ENCODE measurements at places on chromosomes 3 and 15.

GRCh38 chr15:63945007-63945788 is 101.1 kb downstream of the DAPK2 start:
- peak; percentile 79 for DNase-seq

- DNase-seq, result peak; percentile 30
These were observed 53.6 kb upstream of the BCL6 start for GRCh38 chr3:187798531-187799530.

DNA sequence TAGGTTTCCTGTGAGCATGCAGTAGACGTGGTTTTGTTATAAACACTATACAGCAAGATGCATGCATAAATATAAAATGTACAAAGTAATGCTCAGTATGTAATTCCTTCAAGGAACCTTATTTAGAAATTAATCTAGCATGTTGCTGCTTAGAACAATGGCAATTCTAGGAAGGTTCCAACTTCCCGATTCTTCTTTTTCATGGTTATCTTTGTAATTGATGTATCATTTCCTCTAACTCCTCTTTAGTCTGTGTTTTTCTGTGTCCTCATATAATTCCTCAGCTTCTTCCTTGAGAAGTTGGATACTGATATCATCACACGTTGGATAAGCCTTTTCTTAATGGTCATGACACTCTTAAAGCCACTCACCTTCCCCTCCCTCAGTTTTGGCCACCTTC is 3.5 kb downstream of the TSEN2 start:
- DNase-seq, result no peak

DNA sequence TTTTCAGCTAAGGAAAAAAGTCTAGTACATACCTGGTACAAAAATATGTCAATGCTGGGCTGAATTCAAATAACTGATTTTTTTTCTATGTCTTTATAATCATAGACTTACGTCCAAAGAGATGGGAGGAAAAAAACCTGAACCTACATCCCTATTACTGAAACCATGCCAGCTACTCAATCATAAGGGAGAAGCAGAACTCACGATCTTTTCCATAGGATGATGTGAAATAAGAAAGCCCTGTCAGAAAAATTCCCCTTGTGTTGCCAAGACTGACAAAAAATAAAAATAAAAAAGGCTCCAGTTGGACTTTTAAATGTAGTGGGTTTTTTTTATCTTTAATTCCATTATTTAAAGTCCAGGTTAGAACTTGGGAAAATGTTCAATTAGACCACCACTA is 3.3 kb downstream of the MSL2 start:
- no peak for DNase-seq

DNA sequence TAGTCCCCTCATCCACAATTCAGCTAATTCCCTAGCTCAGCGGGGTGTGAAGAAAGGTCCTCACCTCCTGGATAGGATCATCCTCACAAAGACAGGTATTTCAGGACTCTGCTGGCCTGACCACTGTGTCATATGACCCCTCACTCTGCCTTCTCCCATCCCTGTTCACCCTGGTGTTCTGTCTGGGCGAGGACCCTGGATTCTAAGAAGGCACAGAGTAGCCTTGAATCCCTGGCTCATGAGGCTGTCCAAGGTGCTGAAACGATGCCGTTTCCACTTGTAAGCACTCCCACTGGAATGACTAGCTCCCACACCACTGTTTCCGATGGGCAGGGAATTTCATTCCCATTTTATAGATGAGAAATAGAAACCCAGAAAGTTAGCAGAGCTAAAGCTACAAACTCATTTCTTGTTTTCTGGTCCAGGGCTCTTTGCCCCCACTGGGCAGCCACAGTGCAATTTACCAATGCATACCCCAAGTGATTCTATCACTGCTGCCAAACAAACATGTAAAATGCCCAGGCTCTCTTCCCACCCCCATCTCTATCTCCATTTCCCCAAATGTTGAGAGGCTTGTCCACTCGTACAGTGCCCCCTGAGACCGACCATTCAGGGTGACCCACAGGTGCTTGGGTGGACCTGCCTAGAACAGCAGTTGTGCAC is 83.2 kb downstream of the RAB11A start:
- no peak for DNase-seq

GRCh38 chr3:12922306-12922705 is 80.9 kb upstream of the RPL32 start:
- no peak for DNase-seq

GRCh38 chr3:29011441-29011840 is 269.4 kb upstream of the RBMS3 start:
- DNase-seq, result no peak

- no peak for DNase-seq
These were observed 8.0 kb upstream of the KBTBD8 start for GRCh38 chr3:66989860-66990696.

DNA sequence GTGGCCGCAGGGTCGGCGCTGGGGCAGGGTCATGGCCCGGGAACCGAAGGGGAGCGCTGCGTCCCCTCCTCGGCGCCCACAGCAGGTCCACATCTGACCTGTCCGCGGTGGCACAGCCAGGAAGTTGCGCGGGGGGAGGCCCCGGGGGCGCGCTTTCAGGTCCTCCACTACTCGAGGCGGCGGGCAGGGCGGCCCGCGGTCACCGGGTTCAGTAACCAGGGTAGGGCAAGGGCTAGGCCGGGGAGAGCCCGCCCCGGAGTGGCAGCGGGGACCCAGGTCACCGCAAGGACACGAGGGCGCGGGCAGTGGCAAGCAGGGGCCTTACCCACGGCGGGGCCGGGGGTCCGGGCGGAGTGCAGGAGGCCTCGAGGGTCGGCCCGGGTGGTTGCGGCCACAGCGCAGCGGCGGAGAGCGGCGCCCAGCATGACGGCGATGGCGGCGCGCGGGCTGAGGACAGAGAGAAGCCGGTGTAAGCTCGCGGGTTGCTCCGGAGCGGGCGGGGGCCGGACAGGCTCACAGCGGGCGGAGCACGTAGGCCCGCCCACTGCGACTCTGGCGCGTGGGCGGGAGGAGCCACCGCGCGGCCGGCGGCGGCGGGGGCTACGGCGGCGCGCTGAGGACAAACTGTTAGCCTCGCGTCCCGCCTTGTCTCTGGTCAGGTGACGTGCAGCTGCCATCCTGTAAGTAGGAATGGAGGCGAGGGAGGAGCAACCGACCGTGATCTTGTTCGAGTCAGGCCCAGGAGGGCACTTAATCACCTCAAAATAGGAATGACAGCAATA is at the start of gene COX5A:
Gene COX5A, minus strand, starts transcription at position 484 of the 782 bp plus-strand sequence. Its CDS starts 59 bp downstream, at position 425.
- DNase-seq, result peak; percentile 84

DNA sequence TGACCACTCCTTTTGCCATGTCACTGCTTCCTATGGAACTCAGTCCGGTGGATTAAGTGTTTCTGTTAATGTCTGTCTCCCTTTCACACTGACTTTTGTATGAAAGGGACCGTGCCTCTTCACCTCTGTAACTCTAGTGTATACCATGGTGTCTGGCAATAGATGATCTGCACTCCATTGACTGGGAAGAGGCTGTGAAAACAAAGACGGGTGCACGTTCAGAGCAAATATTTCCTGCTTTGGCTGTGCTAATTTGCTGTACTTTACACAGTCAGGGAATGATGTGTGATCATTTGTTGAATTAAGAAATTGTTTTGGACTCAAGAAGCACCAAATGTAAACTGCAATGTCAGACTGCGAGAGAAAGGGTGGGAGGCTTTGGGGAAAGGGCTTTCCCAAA is 315.2 kb downstream of the RORA start:
- no peak for DNase-seq

DNA sequence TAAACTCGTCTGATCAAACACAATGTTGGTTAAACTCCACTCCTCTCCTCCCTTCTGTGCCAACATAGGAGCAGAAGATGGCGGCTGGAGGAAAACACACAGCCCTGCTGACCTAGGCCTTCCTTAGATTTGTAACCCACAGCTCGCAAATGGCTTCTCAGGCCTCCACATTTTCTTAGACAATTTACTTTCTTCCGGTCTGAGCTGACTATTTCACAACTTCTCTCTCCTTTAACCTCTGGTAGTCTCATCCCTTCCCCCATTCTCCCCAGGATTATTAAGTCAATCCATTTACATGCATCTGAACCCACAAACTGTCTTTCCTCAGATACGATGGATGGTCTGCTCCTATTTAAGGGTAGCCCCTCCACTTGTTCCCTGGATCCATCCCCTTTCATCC is 25.7 kb upstream of the ULK4 start:
- DNase-seq, result no peak

GRCh38 chr3:136351905-136352304 is 101.8 kb downstream of the PCCB start:
- DNase-seq, result no peak

DNA sequence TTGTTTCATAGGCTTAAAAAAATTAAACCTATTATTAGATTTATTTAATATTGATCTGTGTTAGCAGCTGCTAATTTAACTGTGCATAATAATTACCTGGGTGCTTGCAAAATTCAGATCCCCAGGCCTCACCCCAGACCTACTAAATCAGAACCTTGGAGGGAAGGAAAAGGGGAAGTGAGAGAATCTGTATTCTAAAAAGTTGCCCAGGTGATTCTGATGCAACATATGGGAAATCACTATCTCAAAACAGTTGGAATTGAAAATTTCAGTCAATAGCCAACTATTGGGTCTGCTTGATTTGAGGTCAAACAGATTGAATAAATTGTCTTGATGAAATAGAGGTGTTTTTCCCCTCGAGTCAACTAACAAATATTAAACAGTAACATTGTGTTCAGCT is 538.5 kb upstream of the ADAMTS9 start:
- no peak for DNase-seq

DNA sequence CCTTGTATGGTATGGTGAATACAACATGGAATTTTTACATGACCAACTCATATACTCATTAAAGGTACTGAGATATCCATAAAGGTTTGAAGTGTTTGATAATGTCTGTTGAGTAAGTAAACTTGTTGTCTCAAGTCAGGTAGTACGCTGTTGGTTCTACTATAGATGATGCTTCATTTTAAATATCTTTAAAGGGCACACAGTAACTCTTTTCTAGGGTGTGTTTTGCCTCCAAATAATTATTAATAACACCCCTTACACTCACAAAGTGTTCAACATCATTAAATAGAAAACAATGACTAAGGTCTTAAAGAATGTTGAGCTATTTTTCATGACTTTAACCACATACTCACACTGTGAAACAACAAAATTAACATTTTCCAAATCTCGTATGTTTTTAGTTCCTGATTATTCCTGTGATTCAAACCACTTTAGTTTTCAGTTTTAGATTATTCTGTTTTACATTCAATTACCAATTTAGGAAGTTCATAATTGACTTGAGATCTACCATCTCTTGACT is 220.0 kb upstream of the NANOGP8 start:
- DNase-seq, result no peak

- no peak for DNase-seq
These were observed 56.8 kb downstream of the TFG start for GRCh38 chr3:100766069-100766468.

DNA sequence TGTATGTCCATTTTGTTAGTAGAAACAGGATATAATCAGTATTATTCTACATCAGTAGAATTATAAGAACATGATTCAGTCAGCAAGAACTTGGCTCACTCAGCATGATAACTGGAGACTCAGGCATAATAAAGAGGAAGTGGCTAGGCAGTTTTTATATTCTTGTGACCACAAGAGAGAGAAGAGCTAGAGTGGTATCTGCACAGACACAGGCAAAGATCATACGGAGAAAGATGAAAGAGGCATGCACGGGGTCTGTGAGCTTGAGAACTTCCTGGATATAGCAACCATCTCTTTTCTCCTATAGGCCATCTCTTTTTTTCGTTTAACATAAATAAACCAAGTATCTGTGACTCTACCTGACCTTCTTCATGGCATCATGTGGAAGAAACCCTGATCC is 46.8 kb downstream of the MYO5A start:
- DNase-seq, result peak; percentile 69

- no peak for DNase-seq
These were observed 104.8 kb upstream of the PPP2R3A start for GRCh38 chr3:135860761-135861160.

- no peak for DNase-seq
These were observed 46.9 kb upstream of the SPRED1 start for GRCh38 chr15:38205526-38206272.

DNA sequence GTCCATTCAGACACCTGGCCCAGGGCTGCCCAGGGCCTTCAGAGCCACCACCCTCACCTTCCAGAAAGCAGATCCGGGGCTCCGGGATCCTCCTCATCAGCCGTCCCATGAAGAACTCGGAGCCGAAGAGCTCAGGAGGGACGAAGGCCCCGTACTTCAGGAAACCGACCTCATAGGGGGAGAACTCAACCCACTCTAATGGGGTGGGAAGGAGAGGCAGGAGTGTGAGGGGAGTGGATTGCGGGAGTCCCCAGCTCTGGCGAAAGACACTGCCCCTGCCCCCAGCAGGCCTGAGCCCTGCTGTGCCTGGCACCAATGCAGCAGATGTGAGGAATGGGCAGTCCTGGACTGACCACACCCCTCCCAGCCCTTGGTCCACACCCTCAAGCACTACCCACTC is 22.6 kb downstream of the PLA2G4D start:
- DNase-seq, result no peak

DNA sequence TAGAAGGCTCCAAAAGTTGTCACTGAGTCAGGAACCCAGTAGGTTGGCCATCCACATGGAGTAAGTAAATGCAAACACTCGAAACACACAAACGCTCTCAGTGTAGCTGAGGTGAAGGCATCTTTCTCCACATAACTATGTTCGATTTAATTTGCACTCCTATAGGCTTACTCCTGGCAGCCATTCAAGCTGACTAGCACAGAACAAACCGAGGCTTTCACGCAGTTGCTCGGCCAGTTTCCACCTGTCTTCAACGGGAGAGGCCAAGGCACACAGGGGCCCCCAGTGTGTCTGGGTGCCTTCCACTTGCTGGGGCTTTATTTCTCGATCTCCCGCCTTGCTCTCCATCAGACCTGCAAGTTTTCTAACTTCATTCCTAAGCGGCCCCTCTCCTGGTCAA is 18.9 kb downstream of the RGMA start:
- DNase-seq, result no peak

DNA sequence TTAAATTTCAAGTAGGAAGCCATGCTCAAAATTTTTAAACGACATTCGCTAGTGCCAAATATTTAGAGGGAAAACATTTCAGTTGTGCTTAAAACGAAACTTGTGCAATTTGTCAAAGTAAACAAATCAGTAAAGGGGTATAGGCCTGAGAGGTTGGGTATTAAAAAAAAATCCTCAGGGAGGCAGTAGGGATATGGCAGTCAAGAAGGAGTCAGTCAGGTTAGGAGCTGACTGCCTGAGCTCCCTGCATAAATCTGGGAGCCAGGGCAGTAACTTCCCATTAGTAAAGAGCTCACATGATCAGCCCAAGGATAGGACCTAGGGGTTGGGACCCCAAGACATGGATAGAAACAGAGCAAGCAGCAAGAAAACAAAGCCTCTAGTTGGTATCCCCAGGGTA is 120.7 kb upstream of the STAC start:
- DNase-seq, result no peak

DNA sequence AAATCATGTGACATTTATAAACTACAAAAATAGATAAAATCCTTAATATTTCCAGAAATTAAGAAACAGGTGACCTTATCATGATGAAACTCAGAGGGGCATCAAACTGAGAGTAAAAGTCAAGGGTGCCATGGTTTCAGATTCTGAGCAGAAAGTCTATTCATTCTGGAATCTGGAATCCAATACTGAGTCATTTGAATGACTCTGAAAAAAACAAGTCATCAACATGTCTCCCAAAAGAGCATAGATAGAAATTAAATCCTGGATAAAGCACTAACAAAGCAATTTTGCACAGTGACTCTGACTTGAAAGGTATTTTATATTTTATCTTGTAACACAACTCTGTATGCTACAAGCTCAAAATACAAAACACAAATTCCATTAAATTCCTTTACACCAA is 23.4 kb downstream of the STAC start:
- DNase-seq, result no peak

All from CD8-positive, alpha-beta T cell (primary cell).